ENCODE measurements at places on chromosomes 6 and 20.

GRCh38 chr20:62856931-62857619 is 4.5 kb downstream of the TCFL5 start:
- DNase-seq: no peak

DNA sequence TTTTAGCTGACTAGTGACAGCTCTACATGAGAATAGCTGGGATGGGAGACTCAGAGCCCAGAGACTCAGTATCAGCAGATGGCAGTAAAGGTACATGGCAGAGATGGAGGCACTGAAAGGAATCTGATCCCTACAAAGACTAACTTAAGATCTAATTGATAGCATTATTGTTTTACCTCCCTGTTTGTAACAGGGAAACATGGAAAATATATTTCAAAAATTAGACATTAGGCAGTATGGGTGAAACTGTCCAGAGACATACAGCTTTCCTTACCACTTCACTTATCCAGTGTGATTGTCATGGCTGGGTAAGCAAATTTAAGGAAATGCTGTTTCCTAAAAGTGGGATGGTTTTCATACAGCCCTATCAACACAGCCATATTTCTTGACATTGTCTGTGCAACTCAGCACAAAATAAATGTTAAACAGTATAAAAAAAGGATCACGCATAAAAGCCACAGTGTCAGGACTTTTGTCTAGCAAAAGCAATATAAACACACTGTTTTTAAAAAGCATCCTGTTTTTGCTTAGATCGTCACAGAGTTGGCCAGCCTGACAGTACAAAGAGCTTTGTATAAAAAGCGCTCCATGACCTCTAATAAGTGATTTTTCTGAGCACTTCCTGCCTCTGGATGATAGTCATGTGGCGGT is 376.9 kb downstream of the PHF3 start:
- no peak for DNase-seq

DNA sequence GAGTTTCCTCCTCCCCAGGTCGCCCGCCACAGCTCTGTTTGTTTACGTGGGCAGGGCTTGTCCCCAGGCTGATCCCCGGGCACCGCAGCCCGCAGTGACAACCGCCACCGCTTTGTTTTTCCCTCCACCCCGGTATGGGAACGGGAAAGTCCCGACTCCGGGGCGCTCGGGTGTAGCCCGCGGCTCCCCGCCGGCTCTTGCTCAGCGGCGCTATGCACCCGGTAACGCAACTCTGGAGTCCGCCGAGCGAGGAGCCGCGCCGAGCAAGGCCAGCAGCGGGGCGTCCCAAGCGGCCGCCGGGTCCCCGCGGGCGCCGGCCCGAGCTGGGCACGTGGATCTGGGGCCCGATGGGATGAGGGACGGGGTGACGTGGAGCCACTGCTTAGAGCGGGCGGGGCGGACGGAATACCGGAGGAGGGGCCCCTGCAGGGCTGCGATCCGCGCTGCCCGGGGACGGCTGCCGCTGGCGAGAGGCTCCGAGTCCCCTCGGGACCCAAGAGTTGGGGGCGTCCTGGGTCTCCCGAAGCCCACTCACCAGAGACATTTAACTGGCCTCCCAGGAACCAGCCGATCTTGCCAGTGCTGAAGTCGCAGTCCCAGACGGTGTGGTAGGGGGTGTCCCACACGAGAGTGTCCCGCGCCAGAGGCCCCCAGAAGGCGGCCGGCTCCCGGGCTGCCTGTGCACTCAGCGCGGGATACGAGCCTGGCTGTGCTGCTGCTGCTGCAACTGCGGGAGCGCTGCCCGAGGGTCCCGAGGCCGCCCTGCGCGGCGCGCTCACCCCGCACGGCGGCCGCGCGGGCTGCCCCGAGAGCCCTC is 497 bp downstream of the ACSS1 start:
- DNase-seq: peak; percentile 70

GRCh38 chr20:60272790-60273189 is 314.6 kb downstream of the CDH26 start:
- no peak for DNase-seq

GRCh38 chr6:136736281-136736960 is 55.9 kb downstream of the MAP3K5 start:
- DNase-seq: no peak

DNA sequence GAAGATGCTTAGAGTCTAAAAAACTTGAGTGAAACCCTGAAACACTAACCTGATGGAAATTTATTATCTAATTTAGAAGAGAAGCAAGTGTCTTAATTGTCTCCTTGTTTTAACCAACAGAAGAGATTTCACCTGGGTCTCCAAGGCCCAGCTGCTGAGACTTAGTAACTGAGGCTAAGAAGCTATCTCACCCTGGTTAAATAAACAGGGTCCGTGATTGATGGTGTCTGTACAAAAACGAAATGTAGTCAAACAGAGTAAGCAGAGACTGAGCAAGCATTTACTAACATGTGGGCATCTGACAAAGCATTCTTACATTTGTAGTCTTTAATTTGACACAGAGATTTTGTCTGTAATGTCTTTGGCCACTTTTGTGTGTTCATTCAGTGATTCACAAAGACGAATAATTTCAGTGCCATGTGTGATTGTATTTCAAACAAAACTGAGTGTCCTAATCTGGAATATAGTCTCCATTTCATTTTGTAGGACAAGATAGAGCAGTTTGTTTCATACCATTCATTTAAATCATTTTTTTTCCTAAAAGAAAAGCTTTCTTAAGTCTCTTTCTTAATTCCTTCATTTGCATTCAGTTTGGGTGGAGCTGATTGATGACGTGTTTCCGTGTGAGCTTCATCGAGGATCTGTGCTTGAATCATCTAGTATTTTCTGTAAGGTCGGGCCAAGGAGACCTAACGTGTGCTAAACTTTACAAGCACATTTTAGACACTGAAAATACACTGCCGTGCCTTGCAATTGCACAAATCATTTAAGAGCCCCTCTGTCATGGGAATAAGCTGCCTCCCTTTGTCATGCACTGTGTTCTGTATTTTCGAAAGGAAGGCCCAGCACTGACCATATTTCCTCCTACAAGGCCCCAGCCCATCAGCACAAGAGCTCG is 170.6 kb upstream of the QKI start:
- no peak for DNase-seq

DNA sequence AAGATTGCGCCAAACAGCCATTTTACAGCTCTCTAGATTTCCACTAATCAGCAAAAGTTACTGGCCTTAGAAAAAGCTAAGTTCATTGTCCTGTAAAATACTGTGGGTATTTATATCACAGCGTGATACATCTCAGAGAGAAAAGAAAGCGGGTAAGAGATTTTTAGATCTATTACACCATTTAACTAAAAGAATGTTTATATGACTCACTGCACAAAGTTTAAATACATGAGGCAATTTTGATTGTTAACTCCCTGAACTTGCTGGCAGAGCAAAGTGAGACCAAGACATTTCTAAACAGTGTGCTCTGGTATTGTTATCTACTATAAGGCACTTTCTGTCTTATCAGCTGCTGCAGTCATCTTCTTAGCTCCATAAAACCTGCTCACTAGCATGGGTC is 314.3 kb downstream of the EPHA7 start:
- DNase-seq: no peak

DNA sequence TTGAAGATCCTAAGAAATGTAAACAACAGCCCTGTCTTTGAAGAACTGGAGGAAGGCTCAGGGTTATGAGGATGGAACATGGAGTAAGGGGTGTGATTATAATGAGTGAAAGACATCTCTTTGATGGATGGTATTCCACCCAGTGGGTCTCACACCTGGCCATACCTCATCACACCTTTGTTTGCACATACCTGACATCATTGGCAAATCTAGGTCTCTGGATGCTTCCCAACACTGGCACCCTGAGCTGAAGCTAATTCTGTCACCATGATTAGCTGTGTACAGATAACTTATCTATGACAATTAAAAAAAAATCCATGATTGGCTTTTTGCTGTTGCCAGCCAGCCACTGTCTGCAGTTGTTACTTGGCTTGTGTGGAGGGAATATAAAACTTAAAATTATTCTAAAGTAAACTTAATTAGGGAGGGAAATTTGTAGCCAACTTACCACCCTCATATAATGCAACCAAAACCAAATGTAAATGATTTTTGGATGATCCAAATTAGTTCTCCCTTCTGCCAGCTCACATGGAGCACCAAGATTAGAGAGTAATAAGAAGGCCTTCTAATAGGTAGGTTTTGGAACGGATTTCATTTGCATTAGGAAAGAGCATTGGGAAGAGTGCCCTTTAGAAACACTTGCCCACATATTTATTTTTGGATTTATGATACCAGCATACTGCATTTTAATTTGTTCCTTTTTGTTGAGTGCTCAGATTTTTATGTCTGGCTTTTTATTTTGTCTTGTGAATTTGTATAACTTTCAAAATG is 249.5 kb downstream of the SOX4 start:
- no peak for DNase-seq

- no peak for DNase-seq
Measured at GRCh38 chr20:49245921-49246740, 26.9 kb downstream of the DDX27 start.

GRCh38 chr6:98323605-98324004 is 510.8 kb upstream of the POU3F2 start:
- DNase-seq: no peak

DNA sequence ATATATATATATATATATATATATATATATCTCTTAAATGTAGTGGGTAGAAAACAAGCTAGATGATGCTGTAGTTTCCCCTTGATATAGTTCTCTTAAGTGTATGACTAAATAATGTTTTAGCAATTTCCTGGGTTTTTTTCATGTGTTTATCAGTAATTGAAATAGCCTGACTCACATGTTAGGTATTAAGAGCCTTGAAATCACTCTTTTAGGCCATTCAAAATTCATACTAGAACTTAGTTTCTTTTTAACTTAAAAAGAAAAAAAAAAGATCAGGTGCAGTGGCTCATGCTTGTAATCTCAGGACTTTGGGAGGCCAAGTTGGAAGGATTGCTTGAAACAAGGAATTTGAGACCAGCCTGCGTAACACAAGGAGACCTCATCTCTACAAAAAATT is 44.1 kb downstream of the NKX2-4 start:
- no peak for DNase-seq

- DNase-seq: no peak
Measured at GRCh38 chr6:146578054-146578453, 20.7 kb upstream of the ADGB start.

GRCh38 chr6:132934496-132934895 is 120.1 kb downstream of the RPS12 start:
- DNase-seq: no peak
